ENCODE measurements at places on chromosomes 13 and 19. TPM values are rescaled to one million over a fixed set of nuclear protein-coding genes. Genes with fewer than 3 reads are reported as not detected.

The CCDC70 gene
- not detected for total RNA-seq

The CEACAM8 gene
- total RNA-seq: not detected

The DKKL1 gene
- total RNA-seq: 1.2 TPM

The SLC15A1 gene
- total RNA-seq: not detected

The ARRDC5 gene
- total RNA-seq: 10.2 TPM

The TPTE2 gene
- total RNA-seq: not detected

The RNF225 gene
- 0.49 TPM for total RNA-seq

The TLE5 gene
- 665 TPM for total RNA-seq

The RDH8 gene
- total RNA-seq: not detected

The CCL25 gene
- total RNA-seq: not detected

The CLEC17A gene
- total RNA-seq: 121 TPM

The C1QTNF9 gene
- total RNA-seq: not detected

The ZNF491 gene
- 1.7 TPM for total RNA-seq

The ELSPBP1 gene
- total RNA-seq: not detected

The OR7C1 gene
- total RNA-seq: not detected

The EPS8L1 gene
- total RNA-seq: 1.3 TPM

The SGCG gene
- total RNA-seq: not detected

The F2RL3 gene
- 1.1 TPM for total RNA-seq

The CEACAM3 gene
- not detected for total RNA-seq

The CCDC194 gene
- total RNA-seq: 3.8 TPM

The ZNF700 gene
- 40.5 TPM for total RNA-seq

The KLK14 gene
- total RNA-seq: 0.59 TPM

The SMIM24 gene
- total RNA-seq: not detected

The SHKBP1 gene
- 192 TPM for total RNA-seq

The TSKS gene
- 0.15 TPM for total RNA-seq

The FGF22 gene
- 2.9 TPM for total RNA-seq

The TEKTIP1 gene
- 18.6 TPM for total RNA-seq

The ERFL gene
- 2.3 TPM for total RNA-seq

The TEX101 gene
- total RNA-seq: not detected
